ENCODE measurements at places on chromosomes 16 and 17. TPM values are rescaled to one million over a fixed set of nuclear protein-coding genes. Genes with fewer than 3 reads are reported as not detected.

Gene CTRL
- total RNA-seq, result 4.0 TPM

Gene AOC2
- total RNA-seq, result 1.1 TPM

Gene TVP23B
- total RNA-seq, result 48.6 TPM

Gene GNG13
- not detected for total RNA-seq

Gene SLC12A3
- not detected for total RNA-seq

Gene SLC6A2
- total RNA-seq, result not detected

Gene SHISA6
- not detected for total RNA-seq

Gene TLCD2
- 3.1 TPM for total RNA-seq

Gene ZNF750
- total RNA-seq, result not detected

Gene CCL2
- 4.1 TPM for total RNA-seq

Gene TTYH2
- 1.2 TPM for total RNA-seq

Gene PERCC1
- total RNA-seq, result not detected

Gene RTN4RL1
- total RNA-seq, result not detected

Data from A375 (cell line).